Stimulated activated CD8-positive, alpha-beta memory T cell treated with anti-CD3 and anti-CD28 coated beads, Interleukin-15, amount 100 ng/mL, for 1 hour (primary cell): ENCODE measurements at places on chromosomes 1 and 21.

- peak; percentile 32 for DNase-seq
These were observed 35.8 kb downstream of the SLC2A1 start for GRCh38 chr1:42922687-42923366.

DNA sequence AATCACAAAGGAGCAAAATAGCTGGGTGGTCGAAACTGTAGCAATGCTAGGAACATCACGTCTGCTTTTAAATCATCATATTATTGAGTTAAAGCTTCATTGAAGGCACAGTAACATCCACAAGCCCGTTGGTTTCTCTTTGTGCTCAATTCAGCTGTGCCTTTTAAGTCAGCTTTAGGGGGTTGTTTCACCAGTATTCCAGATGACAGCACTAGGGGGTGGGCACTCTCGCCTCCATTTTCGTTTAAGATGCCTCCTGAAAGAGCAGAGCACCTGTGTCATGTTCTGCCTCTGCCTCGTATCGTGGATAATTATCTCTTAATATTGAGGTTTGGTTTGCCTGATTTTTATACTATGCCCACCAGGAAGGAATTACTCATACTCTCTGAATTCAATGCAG is 139.8 kb upstream of the PTBP2 start:
- DNase-seq, result no peak

DNA sequence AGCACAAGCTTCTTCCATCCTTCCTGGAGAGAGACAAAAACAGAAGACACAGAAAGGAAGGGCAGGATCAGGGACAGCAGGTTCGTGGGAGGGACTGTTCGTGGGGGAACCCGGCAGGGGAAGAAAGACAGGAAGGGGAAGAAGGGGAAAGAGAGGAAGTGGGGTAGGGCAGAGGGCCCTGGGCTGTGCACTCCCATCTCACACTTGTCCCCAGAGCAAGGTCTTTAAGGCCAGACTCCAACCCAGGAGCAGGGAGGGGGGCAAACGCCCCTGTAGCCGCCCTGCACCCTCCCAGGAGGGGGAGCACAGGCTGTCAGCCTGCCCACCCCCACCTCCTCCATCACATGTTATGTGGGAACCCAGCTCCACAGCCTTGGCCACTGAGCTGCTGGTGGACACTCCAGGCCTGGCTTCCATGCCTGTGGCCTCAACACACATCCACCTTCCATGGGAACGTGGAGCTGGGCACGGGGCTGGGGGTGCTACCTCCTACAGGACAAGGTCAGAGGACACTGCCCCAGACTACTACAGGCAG is 9.3 kb downstream of the SLC19A1 start:
- DNase-seq, result no peak

- no peak for DNase-seq
These were observed 16.4 kb downstream of the ECHDC2 start for GRCh38 chr1:52904927-52905698.

GRCh38 chr1:118275472-118276115 is 90.6 kb upstream of the SPAG17 start:
- DNase-seq, result no peak

DNA sequence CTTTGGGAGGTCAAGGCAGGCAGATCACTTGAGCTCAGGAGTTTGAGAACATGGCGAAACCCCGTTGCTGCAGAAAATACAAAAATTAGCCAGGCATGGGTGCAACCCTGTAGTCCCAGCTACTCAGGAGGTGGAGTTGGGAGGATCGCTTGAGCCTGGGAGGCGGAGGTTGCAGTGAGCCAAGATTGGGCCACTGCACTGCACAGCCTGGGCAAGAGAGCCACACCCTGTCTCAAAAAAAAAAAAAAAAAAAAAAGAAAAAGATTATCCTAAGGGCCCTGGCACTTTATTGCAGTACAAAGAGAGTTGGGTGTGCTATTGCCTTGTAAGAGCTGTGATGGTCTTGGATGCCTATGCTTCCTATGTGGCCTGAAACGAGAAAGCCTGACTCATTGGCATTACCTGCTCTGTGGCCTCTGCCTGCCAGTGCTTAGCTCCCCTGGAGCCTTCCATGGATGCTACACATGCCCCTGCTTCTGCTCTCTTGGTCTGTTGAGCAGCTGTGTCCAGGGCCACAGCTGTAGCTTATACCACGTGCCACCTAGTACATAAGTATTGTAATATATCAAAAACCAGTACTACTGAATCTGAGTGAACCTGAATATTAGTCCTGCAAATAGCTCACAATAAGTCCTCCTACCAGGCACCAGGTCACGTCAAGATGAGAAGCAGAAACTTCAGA is 45.8 kb downstream of the DNAJC6 start:
- DNase-seq, result no peak

GRCh38 chr21:33966324-33966949 is 50.8 kb upstream of the ATP5PO start:
- DNase-seq, result no peak

- DNase-seq, result no peak
These were observed 56.2 kb upstream of the ENAH start for GRCh38 chr1:225709101-225709500.
